WTC11 (cell line): ENCODE measurements at places on chromosomes 7 and 10. TPM values are rescaled to one million over a fixed set of nuclear protein-coding genes. Genes with fewer than 3 reads are reported as not detected.

DNA sequence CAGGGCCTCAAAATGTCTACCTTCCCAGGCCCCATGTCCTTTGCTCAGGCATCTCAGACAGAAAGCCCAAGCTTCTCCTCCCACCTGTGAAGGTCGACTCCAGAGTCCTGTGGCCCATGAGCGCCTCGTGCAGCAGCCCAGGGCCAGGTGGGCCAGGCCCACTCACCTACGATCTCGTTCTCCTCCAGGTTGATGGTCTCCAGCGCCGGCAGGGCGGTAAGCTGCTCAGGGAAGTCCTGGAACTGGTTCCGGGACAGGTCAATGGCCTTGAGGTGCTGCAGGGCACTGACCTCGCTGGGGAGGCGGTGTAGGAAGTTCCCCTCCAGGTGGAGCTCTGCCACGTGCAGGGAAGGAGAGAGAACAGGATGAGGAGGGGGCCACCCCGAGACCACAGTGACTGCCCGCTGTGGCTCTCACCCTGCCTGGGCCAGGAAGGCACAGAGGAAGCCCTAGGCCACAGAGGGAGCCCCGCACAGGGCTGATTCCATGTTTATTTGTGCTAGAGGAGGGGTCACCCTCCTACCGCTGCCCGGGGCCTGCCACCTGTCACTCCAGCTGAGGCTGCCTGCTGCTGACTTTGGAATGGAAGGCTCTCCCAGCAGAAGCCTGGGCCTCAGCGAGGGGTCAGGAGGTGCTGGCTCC, 40.0 kb upstream of the NPFFR1 start:
- DNase-seq, result peak; percentile 55
- no peak overlapping the region for H3K4me3 ChIP-seq
- no peak overlapping the region; the same call in 1 of the 2 replicates for H3K27ac ChIP-seq
- no peaks in the 10 kb centered on the region for H3K27me3 ChIP-seq

DNA sequence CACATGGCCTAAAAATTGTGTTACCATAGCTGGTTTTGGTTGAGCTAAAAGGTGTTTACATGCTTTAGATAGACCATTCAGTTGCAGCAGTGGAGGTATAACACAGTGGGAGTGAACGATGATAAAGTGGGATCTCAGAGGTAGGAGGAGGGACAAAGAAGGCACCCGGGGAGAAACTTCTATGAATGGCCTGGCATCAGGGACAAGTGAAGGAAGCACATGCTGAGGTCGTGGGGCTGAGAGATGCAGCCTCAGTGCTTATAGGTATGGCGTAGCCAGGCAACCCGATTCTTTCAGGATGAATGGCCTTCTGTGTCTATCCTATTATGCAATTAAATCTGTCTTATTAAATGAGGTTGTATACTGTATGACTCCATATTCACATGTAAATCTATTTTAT, 3.9 kb upstream of the CDK6 start:
- peaks cover 25% of the 10 kb centered on the region for H3K27me3 ChIP-seq
- peaks cover 18% of the 10 kb centered on the region for H3K4me1 ChIP-seq
- H3K4me3 ChIP-seq, result no peak overlapping the region
- no peaks in the 10 kb centered on the region for H3K36me3 ChIP-seq
- no peak overlapping the region for H3K27ac ChIP-seq
- DNase-seq, result no peak

GRCh38 chr10:105925045-105925785, 1239.3 kb downstream of the SORCS1 start:
- no peak overlapping the region for H3K27ac ChIP-seq
- H3K4me1 ChIP-seq, result peaks cover 10% of the 10 kb centered on the region
- DNase-seq, result peak; percentile 13
- H3K36me3 ChIP-seq, result peaks cover 12% of the 10 kb centered on the region
- no peaks in the 10 kb centered on the region for H3K27me3 ChIP-seq

GRCh38 chr7:128114806-128115205, 83.6 kb upstream of the LRRC4 start:
- peaks cover 6% of the 10 kb centered on the region for H3K4me1 ChIP-seq
- peaks cover 39% of the 10 kb centered on the region for H3K27me3 ChIP-seq

- H3K36me3 ChIP-seq, result peaks cover 37% of the 10 kb centered on the region
- no peak overlapping the region for H3K4me3 ChIP-seq
- H3K27ac ChIP-seq, result peak overlapping the region; percentile 77; the same call in 1 of the 2 replicates
- H3K4me1 ChIP-seq, result no peaks in the 10 kb centered on the region
- DNase-seq, result peak; percentile 24
Measured at GRCh38 chr7:138865843-138866242, 67.8 kb upstream of the ATP6V0A4 start.

DNA sequence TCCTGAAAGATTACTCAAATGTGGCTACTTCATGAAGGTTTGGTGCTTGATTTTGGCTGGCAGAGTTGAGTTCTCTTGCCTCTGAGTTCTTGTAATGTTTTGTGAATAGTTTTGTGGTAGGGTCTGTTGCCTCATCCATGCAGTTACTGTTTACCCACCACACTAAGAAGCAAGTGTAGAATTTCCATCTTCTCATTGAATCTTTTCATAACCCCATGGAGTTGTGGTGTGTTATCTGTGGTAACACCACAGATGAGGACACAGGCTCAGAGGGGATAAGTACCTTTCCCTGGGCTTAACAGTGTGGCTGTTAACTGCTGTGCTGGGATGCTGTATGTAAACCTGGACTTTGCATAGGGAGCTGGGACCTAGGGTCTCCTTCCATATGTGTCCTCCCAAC, 186.3 kb downstream of the CAMK1D start:
- no peak overlapping the region for H3K27ac ChIP-seq
- H3K27me3 ChIP-seq, result no peaks in the 10 kb centered on the region
- DNase-seq, result no peak
- peaks cover 4% of the 10 kb centered on the region; the same call in 1 of the 2 replicates for H3K4me1 ChIP-seq

- no peaks in the 10 kb centered on the region for H3K36me3 ChIP-seq
- peaks cover 5% of the 10 kb centered on the region for H3K4me1 ChIP-seq
- no peaks in the 10 kb centered on the region for H3K27me3 ChIP-seq
- no peak overlapping the region for H3K27ac ChIP-seq
- DNase-seq, result no peak
Measured at GRCh38 chr10:114319406-114320248, 80.6 kb downstream of the VWA2 start.

- peaks cover 12% of the 10 kb centered on the region for H3K27me3 ChIP-seq
- peaks cover 22% of the 10 kb centered on the region for H3K4me1 ChIP-seq
- no peak overlapping the region for H3K27ac ChIP-seq
- no peak overlapping the region for H3K4me3 ChIP-seq
Measured at GRCh38 chr10:101095550-101096213, 33.9 kb downstream of the KAZALD1 start.

DNA sequence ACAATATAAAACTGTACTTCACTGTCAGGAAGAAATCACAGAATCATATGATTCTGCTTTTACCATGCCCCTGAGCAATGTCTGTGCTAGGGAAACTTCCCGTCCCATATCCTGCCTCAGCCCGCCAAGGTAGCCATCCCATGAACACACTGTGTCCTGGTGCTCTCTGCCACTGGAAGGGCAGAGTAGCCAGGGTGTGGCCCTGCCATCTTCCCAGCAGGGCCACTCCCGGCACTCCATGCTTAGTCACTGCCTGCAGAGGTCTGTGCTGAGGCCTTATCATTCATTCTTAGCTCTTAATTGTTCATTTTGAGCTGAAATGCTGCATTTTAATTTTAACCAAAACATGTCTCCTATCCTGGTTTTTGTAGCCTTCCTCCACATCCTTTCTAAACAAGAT, 31.8 kb downstream of the AP3M1 start:
- no peak overlapping the region for H3K4me3 ChIP-seq
- H3K27me3 ChIP-seq, result no peaks in the 10 kb centered on the region
- H3K27ac ChIP-seq, result peak overlapping the region; percentile 54; the same call in 1 of the 2 replicates
- peaks cover 2% of the 10 kb centered on the region; the same call in 1 of the 2 replicates for H3K4me1 ChIP-seq
- DNase-seq, result no peak
- H3K36me3 ChIP-seq, result peaks cover 76% of the 10 kb centered on the region

DNA sequence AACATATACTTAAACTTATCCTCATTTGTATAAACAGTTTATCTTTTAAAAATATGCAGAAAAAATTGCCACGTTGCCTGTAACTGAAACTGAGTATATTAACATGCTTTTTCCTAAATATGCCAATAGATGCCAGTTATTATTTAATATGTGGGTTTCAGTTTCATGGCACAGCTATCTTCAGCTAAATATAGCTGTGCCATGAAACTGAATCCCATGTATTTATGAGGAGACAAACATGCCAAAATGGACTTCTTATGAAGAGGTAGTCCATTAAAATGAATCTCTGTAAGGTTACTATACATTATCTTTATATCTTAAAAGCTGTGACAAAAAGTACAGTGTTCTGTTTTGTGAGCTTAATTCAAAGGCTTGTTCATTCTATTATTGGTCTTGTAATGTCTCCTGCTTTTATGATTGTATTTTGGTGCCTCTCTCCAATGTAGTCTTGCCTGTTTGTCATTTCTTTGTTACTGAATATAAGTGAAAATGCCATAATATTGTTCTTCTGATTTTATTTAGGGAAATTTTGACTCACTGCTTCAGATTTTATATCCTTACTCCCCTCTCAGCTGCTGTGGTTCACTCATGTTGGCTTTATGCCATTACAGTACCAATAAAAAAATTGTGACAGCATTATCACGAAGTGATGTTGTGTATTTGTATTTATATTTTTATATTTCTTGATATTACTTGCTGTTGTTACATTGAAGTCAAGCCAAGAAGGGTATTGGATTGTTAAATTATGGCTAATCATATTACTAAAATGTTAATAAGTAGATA, 34.3 kb upstream of the CACNA2D1 start:
- H3K4me1 ChIP-seq, result peaks cover 6% of the 10 kb centered on the region
- DNase-seq, result no peak
- H3K27me3 ChIP-seq, result no peaks in the 10 kb centered on the region
- no peak overlapping the region for H3K4me3 ChIP-seq
- no peak overlapping the region for H3K27ac ChIP-seq

GRCh38 chr10:120286280-120286679, 170.7 kb upstream of the PLPP4 start:
- no peaks in the 10 kb centered on the region for H3K36me3 ChIP-seq
- no peak for DNase-seq
- H3K4me3 ChIP-seq, result no peak overlapping the region
- no peaks in the 10 kb centered on the region for H3K27me3 ChIP-seq

The MUC3A gene
- total RNA-seq, result 50.6 to 74.8 TPM (median 67.2 TPM) in 3 replicates

The HECW1 gene
- total RNA-seq, result 4.9 to 6.1 TPM (median 5.4 TPM) in 3 replicates

The DMTF1 gene
- total RNA-seq, result 79.3 to 87.9 TPM (median 86.8 TPM) in 3 replicates
